ENCODE measurements at places on chromosomes 4 and X.

- no peak for DNase-seq
Measured at GRCh38 chrX:128106630-128107029, 54.4 kb upstream of the ACTRT1 start.

- no peak for DNase-seq
Measured at GRCh38 chr4:119550857-119551532, 77.6 kb downstream of the PDE5A start.

GRCh38 chr4:10599574-10599973 lies 85.0 kb downstream of the CLNK start:
- no peak for DNase-seq

- no peak for DNase-seq
Measured at GRCh38 chrX:115378471-115378870, 89.0 kb downstream of the LUZP4 start.

DNA sequence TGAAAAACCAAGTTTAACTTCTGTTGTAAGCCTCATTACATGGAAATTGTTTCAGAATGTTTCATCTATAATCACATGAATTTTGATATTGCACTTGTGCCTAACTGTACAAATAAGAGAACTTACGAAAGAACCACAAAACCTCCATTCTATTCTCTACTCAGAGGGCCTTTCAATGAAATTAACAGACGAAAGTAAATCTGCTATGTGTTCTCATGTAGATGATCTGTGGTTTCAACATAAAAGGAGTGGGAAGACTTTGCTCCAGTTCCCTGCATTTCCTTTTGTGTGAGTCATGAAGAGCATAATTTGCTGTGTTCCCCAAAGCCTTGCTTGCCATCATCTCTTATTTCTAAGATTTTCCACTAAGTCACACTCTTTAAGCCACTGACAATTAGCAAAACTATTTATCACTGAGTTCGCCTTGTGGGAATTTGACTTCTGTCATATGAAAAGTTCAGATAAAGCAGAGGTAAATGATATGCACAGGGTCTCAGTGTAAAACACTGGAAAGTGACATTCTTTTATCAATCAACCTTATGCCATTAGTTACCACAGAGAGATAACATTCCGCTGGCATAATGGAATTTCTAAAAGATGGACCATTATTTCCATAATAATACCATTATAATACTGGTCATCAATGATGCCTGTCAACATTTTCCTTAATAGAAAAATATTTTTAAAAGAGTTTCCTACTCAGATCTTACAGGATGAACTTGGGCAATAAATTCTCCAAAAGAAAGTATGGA lies 329.8 kb downstream of the NR3C2 start:
- peak; percentile 46 for DNase-seq

DNA sequence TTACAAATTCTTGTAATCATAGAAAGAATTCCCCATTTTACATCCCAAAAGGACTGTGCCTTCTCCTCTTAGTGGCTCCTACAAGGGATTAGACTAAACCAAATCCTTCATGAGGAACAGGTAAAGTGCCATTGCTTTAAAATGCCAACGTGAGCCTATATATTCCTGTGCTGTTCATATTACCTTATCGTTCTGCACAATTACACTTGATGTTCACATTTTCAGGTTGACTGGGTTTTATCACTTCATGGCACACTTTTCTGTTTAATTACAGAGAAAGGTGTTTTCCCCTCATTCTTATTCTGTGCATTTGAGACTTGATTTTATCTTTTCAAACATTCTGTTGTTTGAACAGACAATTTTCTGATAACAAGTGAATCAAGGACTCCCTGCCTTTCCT lies 645.6 kb upstream of the FTHL17 start:
- DNase-seq = no peak

DNA sequence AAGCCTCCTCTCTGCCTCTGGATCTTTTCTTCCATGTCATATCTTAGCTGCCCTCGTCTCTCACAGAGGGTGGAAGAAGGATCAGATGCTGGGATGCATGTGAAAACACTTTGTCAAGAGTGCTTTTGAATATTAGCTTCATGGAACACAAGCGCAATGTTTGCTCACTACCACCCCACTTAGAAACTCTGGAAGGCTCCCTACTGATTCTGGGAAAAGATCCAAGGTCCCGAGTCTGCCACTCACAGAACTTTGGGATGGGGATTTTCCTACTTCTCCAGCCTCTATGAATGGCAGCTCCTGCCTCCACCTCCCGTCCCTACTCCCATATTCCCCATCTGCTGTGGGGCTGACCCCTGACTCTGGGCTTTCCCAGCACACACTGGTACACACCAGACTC lies 40.2 kb upstream of the CRMP1 start:
- DNase-seq = no peak

GRCh38 chr4:31458813-31459212 lies 738.6 kb downstream of the PCDH7 start:
- DNase-seq = no peak

- peak; percentile 11 for DNase-seq
Measured at GRCh38 chrX:105658136-105658535, 164.2 kb upstream of the NRK start.

- DNase-seq = no peak
Measured at GRCh38 chrX:11887175-11887574, 129.1 kb downstream of the MSL3 start.

DNA sequence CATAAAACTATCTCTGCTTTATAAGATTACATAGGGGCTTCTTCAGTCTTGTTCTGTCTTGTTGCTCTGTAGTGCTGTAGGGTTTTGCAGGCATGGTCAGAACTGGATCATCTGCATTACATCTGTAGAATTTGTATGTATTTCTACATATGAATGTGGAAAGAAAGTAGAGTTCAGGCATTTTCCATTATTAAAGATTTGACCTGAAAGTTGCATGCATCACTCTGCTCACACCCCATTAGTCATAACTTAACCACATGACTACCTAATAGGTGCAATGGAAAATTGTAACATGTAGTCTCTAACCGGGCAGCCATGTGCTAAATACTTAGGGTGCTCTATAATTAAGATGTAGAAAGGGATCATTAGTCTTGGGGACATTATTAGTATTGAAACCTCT lies 45.7 kb upstream of the AGA start:
- DNase-seq = no peak

- DNase-seq = no peak
Measured at GRCh38 chrX:9160698-9161329, 126.9 kb upstream of the FAM9B start.

- DNase-seq = no peak
Measured at GRCh38 chrX:7334253-7334935, 186.4 kb upstream of the PUDP start.

DNA sequence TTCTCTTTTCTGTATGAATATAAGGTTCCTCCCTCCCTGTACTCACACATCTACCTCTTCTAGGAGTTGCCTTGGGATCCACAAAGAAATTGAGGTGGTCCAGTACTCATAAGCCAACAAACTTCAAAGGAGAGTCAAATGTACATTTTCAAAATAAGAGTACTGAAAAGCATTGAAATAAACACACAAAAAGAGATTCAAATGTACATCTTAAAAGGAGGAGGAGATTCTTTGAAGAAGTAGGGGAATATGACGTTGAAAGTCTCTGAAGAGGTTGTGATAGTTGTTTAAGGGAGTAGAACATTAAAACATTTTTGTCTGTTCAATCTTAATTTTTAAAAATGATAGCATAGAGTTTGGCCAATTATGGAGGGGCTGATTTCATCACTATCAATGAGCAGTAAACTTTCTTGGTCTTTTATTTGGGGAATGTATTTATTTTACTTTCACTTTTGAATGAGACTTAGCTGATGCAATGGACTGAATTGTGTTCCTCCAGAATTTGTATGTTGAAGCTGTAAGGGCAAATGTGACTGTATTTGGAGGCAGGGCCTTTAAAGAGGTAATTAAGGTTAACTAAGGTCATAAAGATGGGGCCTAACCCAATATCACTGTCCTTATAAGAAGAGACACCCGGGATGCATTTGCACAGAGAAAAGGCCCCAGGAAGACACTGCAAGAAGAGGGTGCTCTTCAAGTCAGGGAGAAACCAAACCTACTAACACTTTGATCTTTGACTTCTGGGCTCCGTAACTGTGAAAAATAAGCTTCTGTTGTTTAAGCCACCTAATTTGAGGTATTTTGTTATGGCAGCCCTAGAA lies 226.3 kb upstream of the PGRMC2 start:
- DNase-seq = no peak

DNA sequence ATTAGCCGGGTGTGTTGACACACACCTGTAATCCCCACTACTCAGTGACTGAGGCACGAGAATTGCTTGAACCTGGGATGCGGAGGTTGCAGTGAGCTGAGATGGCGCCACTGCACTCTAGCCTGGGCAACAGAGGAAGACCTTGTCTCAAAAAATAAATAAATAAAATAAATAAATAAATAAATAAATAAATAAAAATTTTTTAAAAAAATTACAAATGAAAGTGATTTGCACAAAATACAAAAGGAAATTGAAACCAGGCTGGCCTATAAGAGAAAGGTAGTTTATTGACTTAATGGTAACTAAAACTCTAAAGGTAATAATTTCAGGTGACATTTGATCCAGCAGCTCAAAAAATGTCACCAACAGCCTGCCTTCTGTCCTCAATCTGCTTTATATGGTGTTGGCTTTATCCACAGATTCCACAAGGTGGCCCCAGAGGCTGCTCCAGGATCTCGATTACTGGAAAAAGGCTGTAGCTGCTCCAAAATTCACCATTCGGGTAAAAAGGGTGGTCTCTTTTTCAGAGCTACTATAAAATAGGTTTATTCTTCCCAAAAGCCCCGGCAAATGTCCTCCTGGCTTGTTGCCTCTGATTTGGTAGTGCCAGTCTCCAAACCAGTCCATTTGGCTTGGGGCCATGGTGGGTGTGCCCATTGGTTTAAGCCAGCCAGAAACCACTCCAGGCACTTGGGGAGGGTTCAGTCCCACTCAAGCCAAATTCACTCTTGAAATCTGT lies 61.4 kb upstream of the TRIM2 start:
- DNase-seq = peak; percentile 80

- DNase-seq = peak; percentile 28
Measured at GRCh38 chr4:89586864-89587263, 250.1 kb downstream of the SNCA start.

- DNase-seq = no peak
Measured at GRCh38 chr4:87071401-87071800, 136.6 kb downstream of the AFF1 start.

GRCh38 chrX:36961590-36961989 lies 46.6 kb upstream of the FAM47C start:
- DNase-seq = peak; percentile 37

- no peak for DNase-seq
Measured at GRCh38 chr4:154312246-154312645, 179.4 kb downstream of the DCHS2 start.

GRCh38 chr4:33306131-33306530 lies 2586.0 kb downstream of the PCDH7 start:
- no peak for DNase-seq

GRCh38 chr4:75902352-75902751 lies at the start of gene PPEF2:
Gene PPEF2, minus strand, starts transcription at chr4:75902452. Its CDS starts 6,127 bp downstream, at chr4:75896325.
- no peak for DNase-seq

DNA sequence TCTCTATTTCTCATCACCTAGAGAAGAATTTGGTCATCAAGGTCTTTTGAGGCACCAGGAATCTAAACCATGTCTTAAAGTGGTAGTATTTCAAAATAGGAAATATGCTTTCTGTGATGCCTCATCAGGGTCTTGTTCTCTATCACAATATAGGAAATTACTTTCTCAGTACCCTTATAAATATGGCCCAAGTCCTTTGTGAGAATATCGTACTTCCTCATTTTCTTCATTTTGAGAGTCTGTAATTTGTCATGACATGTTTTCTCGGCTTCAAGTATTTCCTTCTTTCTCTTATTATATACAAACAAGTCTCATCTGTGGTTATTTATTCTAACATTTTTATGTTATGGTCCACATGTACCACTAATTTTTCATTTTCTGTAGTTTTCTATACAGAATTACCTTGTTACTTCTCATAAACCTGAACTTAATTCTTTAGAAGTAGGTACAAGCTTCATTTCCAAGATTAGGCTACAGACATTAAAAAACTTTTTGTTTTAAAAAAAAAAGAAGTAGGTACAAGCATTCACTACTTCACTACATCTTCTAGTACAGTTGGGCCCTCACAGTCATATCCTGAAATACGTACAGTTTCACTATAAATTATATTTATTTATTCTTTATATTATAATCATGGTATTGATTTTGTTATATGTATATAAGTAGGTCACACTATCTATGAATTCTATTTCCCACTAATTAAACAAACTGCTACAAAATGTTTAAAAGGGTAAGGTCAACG lies 54.4 kb downstream of the KLHL13 start:
- no peak for DNase-seq

GRCh38 chrX:95995583-95995982 lies 689.1 kb upstream of the DIAPH2 start:
- DNase-seq = no peak

- DNase-seq = peak; percentile 45
Measured at GRCh38 chr4:105520819-105521790, 31.3 kb upstream of the ARHGEF38 start.

GRCh38 chrX:154317391-154317995 lies 21.9 kb downstream of the TKTL1 start:
- DNase-seq = no peak

- DNase-seq = no peak
Measured at GRCh38 chrX:149527705-149528104, 13.1 kb upstream of the EOLA1 start.

DNA sequence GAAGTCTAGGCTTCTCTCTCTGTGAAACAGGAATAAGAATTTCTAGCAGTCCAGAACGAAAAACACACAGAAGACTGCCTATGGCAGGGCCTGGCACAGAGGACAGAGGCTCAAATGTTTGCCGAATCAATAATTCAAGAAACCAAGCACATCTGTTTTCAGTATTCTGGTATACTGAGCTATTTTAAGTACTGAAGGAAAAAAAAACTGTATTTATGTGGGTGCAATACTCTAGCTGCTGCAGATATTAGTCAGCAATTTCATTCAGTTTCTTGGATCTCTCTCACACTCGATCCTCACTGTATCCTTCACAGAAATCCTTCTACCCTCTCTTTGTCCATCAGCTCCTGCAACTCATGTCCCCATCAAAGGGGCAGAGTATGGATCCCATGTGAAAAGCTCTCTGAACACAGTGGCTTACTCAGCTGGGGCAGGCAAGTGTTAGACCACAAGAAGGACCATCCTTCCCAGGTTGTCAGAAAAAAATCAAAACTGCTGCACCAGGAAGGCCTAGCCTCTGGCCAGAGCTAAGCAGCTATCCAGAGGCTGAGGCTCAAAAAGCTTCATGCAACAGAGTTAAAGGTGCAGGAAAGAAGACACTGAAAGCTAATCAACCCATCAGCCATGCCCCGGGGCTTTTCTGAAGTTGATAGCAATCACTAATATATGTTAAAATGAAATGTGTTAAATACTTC lies 9.1 kb upstream of the USO1 start:
- DNase-seq = no peak

DNA sequence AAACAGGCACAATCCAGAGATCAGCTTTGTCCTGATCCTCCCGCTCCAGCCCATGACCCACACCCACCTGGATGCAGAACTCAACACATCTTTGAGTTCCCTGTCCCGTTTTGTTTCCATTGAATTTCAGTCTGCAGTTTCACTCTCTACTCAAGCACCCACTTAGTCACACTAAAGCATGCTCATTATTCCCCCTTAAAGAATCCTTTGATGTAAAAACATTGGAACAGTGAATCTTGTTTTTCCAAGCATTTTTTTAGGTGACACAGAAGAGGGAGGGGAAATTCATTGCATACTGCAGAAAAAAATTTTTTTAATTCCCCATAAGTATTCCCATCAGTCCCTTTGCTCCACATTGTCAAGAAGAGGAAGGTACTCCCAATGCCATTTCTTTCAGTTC lies 249.7 kb upstream of the TTC29 start:
- DNase-seq = no peak

- no peak for DNase-seq
Measured at GRCh38 chr4:13244444-13244843, 239.7 kb downstream of the RAB28 start.

Data from H4 (cell line).